ENCODE measurements at places on chromosomes 5 and 9.

GRCh38 chr5:132901730-132902129 lies 28.3 kb downstream of the LEAP2 start:
- no peak for DNase-seq

- peak; percentile 37 for DNase-seq
Measured at GRCh38 chr5:36459176-36460135, 146.9 kb upstream of the SLC1A3 start.

DNA sequence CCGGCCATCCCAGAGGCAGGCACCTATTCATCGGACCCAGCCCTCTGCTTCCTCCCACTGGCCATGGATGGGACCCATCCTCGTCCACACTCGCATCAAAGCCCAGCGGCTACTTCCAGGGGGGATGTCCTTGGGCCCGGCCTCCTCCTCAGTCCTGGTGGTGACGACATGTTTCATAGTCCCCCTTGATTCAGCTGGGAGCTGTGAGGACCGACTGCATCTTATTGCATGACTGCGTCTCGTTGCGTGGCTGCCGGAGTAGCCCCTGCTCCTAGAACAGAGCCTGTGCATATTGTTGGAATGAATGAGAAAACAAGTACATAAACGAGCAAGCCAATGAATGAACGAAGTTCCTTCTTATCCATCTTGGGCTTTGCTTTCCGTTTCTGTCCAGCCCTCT lies 12.8 kb downstream of the NCS1 start:
- DNase-seq, result no peak

DNA sequence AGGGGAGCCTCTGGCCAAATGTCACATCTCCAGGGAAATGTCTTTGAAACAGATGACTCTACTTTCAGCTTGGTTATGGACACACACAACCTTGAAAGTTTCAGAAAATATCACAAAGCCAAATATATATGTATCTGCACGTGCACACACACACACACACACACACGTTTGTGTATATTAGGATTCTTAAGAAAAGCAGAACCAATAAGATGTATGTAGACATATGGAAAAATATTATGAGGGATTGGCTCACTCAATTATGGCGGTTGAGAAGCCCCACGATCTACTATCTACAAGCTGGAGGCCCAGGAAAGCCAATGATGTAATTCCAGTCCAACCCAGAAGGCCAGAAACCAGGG lies 194.9 kb downstream of the PALM2AKAP2 start:
- DNase-seq, result no peak

GRCh38 chr5:78360924-78361630 lies 660 bp downstream of the SCAMP1 start:
- DNase-seq, result peak; percentile 62
